ENCODE measurements at places on chromosomes 11 and 22. TPM values are rescaled to one million over a fixed set of nuclear protein-coding genes. Genes with fewer than 3 reads are reported as not detected.
A peak's percentile ranks its signal among the peaks of the same experiment; 100 is the strongest.

The ASCL3 gene
- not detected for total RNA-seq

The TMEM45B gene
- total RNA-seq = 4.4 TPM

The MPPED2 gene
- total RNA-seq = not detected

The NCR3LG1 gene
- 0.73 TPM for total RNA-seq

The IFITM1 gene
- 97.1 TPM for total RNA-seq

The POU2AF1 gene
- 6.4 TPM for total RNA-seq

The APOC3 gene
- total RNA-seq = not detected

The PHOX2A gene
- not detected for total RNA-seq

The CLMP gene
- 0.66 TPM for total RNA-seq

The VPS51 gene
- 71.8 TPM for total RNA-seq

The ARRB1 gene
- total RNA-seq = 10.7 TPM

DNA sequence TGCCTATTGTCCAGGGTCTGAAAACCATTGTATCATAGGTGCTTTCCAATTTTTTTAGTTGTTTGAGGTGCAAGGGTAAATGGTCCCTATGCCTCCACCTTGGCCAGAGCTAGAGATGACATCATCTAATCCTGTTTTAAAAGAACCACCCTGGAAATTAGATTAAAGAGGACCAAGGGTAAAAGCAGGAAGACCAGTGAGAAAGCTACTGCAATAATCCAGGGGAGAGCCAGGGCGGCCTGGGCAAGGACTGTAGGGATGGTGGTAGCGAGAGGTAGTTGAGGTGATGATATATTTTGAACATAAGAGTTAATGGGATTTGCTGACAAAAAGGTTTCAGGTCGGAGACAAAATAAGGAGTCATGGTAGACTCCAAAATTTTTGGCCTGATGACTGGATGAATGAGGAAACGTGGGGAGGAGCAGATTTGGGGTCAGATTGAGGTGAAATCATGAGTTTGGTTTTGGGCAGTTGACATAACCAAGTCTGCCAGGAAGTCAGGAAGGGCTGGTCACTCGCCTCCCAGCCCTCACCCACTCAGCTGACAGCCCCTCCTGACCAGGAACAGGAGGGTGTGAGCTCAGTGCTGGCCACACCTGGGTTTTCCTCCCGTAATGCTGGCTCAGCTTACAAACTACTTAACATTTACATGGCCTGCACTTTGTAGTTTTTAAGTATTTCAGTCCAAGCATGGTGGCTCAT is 23.0 kb downstream of the SCN4B start:
- no peak for ATAC-seq

DNA sequence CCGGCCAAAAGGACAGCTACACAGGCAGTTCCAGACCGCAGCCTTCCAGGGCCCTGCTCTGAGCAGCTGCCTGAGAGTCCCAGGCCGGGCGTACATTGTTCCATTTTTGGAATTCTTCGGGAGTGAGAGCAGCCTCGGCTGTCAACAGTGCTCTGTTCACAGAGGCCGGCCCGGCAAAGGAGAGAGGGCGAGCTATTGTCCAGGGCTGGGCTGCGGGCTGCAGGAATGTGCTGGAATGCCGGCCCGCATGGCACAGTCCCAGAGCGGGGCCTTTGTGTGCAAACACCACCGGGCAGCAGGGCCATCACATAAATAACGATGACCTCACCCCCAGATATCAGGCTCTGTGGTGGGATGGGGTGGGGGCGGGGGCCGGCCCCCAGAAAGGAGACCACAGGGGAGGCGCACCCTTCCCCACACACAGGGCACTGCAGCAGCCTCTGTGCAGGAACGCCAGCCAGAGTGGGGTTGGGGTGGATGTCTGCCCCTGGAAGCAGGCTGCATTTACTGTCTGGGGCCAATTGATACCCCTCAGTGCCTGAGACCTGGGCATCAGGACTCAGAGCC is 15.8 kb downstream of the LINC01488 start:
- ATAC-seq = no peak

DNA sequence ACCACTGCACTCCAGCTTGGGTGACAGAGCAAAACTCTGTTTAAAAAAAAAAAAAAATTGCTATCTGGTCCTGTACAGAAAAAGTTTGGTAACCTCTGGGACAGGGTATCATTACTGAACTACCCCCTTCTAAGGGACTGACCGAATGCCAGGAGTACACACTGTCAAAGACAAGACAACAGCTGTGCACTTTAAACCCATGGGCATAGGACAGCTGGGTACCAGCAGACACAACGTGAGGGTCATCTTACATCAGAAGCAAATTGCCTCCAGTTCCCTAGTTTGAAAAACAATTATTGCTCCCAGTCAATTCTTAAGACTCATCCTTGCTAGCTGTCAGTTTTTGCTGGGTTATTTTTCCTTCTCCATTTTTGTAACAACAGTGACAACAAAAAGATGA is 17.8 kb downstream of the CD59 start:
- ATAC-seq = no peak

GRCh38 chr11:96221244-96222070 is 121.5 kb downstream of the MAML2 start:
- peak; percentile 69 for ATAC-seq

GRCh38 chr11:11743216-11743615 is 98.6 kb upstream of the USP47 start:
- no peak for ATAC-seq

- no peak for ATAC-seq
These were observed 9.5 kb upstream of the MS4A4E start for GRCh38 chr11:60252213-60253108.

DNA sequence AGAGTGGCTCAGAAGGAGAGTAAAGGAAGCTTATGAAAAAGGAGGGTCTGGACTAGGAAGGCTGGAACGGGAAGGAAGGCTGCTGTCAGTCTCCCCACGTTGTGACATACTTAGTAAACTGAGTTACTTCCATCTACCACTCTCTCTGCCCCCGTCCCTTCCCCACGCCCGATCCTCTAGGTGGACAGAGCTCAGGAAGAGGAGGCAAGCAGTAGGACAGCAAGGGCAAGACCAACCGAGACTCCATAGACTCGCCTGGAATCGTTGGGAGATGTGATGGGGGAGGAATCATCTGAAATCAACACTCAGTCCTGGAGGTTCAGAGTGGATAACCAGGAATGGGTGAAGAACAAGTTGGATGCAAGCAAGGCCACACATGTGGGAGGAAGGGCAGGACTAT is 240.7 kb downstream of the BUD13 start:
- ATAC-seq = no peak

DNA sequence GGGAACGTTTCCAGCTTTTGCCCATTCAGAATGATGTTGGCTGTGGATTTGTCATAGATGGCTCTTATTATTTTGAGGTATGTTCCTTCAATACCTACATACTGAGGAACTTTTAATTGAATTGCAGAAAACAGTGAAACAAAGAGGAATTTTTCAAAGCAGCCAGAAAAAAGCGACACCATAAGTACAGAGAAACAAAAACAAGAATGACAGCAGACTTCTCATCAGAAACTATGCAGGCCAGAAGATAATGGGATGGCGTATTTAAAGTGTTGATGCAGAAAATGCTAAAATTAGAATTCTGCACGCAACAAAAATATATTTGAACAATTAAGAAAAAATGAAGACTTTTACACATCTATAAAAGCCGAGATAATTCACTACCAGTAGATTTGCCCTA is 95.4 kb upstream of the TIMP3 start:
- no peak for ATAC-seq

DNA sequence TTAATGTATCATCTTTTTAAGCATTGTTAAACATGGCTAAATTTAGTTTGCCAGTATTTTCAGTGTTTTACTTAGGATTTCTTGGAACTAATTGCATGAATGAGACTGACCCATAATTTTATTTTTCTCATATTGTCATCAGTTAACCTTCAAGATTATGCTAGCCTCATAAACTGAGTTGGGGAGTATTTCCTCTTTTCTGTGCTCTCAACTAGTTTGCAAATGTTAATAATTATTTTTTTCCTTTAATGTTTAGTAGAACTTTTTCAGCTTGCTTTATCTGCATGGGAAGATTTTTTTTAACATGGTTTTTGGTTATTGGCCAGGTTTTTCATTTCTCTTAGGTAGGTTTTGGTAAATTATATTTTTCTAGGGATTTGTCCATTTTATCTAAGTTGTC is 235.4 kb upstream of the SESN3 start:
- ATAC-seq = no peak

DNA sequence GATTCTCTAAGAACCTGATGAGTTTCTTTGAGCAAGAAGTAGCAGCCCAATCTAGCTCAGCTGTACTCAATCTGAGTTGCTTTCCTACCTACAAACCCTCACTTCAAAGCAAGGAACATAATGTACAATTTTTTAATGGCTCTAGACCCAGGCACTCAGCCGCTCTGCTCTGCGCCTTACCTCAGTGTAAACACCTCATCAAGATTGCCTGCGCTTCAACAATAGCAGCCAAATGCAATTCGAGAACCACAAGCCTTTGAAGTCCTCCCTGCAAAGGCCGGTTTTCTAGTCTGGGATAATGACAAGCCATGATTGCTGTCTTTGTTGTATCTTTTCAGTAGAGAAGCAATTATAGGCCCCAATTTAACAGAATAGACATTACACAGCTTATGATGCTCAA is 38.0 kb downstream of the JHY start:
- ATAC-seq = no peak

DNA sequence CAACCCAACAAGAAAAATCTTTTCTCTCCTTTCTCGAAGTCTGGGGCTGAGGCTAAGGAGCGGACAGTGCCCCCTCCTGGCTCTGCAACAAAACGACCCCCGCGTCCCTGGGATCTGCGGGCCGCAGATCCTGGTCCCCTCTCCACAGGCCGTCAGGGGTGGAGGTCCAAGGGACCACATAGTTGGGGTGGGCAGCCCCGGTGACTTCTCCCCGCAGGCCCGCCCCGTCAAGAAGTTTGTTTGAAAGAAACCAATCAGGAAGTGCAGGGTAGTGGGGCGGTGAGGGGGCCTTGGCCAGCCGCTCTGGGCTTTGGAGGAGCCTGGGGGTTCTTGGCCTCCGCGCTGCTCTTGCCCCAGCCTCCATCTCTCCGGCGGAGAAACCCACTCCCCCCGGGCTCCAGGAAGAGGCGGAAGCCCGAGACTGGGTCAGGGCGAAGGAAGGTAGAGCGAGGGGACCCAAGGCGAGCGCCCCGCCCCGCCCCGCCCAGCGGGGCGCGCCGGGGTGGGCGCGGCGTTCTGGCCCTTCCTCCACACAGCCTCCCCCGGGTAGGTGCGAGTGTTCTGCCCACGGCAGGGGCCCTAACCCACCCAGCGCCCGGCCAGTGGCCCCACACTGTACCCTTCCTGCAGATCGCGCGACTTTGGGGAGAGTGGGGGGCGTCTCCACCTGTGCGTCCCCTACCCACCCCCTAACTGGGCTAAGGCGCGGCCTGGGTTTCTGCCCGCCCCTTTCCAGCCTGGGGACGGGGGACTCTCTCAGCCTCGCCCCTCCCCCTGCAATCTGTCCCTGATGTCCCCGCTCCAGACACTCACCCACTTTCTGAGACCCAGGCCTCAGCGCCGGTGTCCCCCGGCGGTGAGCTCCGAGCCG is 1.3 kb downstream of the TP53I11 start:
- no peak for ATAC-seq

DNA sequence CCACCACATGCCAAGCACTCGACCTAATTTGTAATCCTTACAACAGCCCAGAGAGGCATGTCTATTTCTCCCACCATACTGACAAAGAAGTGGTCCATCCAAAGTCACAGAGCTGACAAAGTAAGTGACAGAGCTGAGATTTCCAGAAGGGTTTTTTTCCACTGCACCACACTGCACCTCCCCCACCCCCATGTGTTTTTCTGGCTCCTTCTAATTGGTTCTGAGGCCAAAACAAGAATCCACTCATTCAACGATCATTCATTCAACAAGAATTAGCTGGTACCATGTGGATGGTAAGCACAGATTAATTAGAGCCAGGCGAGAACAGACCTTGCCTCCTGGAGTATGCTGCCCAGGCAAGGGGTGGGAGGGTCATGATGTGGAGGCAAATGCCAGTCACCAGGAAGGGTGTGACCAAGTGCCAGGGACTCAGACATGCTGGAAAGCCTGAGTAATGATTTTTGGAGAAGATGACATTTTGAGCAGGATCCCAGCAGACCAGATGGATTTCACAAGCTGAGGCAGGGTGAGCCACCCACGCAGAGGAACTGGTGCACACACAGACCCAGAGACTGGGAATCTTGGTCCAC is 14.9 kb upstream of the PRG2 start:
- ATAC-seq = no peak

GRCh38 chr22:35864545-35865165 is 147.0 kb downstream of the APOL5 start:
- ATAC-seq = no peak

DNA sequence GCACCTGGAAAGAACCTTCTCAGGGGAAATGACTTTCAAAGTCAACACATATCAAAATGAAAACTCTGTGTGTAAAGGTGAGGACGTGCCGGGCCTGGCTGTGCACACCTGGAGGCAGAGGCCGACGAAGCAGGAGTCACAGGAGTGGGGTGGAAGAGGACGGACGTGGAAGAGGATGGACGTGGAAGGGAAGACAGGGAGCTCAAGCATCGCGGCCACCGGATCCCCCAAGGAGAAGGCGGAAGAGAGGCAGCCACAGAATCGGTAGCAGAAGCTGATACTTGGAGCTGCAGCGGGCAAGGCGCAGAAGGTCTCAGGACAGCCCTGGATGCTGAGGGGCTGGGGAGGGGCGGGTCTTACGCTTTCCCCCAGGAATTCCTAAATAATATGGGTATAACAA is 519.8 kb downstream of the BRD1 start:
- no peak for ATAC-seq

GRCh38 chr22:24855794-24856193 is 49.8 kb downstream of the SGSM1 start:
- ATAC-seq = no peak

DNA sequence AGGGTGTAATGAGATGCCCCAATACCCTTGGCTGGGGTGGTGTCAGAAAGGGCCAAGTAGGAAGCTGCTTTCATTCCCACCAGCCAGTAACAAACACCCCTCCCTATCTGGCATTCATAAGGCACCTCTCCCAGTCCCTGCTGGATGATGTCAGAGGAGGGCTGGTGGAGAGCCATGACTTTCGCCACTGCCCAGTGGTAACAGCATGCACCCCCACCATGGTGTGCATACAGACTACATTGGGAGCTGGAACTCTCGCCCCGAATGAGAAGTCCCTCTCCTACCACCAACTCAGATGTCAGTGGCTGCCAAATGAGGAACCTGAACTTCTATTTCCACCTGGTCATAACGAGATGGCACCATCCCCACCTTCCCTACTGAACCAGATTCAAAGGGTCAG is 73.3 kb downstream of the SGSM3 start:
- ATAC-seq = no peak

GRCh38 chr11:118216621-118217481 is 8.0 kb downstream of the JAML start:
- ATAC-seq = peak; percentile 82

- ATAC-seq = no peak
These were observed 875.8 kb downstream of the BRD1 start for GRCh38 chr22:48951836-48952235.

Data from activated T-helper 17 cell treated with anti-CD3 and anti-CD28 coated beads, Interleukin-2, amount 50 U/mL, for 72 hours (primary cell).